ENCODE measurements at places on chromosomes 7 and 10.

DNA sequence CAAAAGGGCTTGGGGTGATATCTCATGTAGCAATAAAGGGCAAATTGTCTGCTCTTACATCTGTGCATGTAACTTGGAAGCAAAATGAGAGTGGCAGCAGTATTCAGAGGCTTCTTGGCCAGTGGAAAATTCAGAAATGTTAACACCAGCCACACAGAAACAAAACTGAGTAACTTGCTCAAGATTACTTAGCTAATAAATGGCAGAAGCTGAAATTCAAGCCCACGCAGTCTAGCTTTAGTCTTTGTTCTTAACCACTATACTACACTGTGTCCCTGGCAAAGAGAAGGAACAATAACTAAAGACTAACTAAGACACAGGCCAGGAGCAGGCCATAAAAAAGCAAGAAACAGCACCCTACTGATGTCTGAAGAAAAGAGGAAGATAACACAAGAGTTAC, 185.9 kb upstream of the ASAH2 start:
- no peak for DNase-seq

- DNase-seq = no peak
Measured at GRCh38 chr7:51467384-51468017, 150.9 kb upstream of the COBL start.

GRCh38 chr7:135681762-135682161, 19.4 kb downstream of the STMP1 start:
- no peak for DNase-seq

GRCh38 chr10:93615576-93616235, 3.4 kb downstream of the PDE6C start:
- DNase-seq = no peak

DNA sequence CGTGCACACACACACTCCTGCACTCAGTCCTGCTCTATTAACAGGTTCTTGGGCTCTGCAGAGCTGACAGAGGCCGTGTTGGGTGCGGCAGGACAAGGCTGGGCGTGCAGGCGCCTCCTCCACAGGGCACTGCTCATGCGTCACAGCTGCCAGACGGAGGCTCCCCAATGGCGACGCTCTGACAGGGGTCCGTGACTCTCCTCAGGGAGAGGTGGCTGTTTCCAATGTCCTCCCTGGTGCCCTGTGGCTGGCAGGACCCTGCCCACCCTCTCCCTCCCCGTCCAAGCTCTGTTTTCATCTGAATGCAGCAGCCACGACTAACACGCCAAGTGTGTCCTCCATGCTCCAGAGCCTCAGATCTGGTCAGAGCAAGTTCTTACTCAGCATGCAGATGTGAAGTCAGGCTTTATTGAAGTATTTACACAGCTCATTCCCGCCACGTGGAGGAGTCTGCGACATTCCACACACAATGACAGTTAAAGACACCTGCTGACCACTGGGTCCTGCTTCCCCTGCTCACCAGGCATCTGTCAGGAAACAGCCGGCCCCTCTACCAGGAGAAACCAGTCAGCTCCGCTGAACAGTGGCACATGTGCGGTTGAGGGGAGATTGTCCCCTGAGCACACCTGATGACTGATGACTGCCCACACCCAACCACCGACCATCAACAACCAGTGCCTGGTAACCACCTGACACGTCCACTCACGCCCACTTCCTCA, 116.7 kb downstream of the VIPR2 start:
- peak; percentile 54 for DNase-seq

DNA sequence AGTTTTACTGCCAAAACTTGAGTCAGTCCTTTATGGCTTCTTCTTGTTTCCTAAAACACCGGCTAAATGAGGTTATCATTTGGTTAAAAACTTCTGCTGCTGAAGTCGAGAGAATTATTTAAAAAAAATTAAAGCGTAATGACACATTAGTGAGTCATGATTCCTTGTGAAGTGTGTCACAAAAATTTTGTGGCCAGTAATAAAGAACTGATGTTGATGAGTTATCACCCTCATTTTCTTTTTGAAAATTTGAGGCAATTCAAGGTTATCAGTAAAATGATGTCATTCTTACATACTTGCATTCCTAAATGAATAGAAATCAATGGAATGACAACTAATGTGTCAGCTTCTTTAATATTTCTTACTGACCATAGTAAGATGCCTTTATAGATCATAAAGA, 427.4 kb downstream of the SORCS3 start:
- no peak for DNase-seq

- no peak for DNase-seq
Measured at GRCh38 chr7:3370921-3371320, 69.9 kb downstream of the SDK1 start.

GRCh38 chr7:137962875-137963507, 38.9 kb downstream of the CREB3L2 start:
- peak; percentile 25 for DNase-seq

DNA sequence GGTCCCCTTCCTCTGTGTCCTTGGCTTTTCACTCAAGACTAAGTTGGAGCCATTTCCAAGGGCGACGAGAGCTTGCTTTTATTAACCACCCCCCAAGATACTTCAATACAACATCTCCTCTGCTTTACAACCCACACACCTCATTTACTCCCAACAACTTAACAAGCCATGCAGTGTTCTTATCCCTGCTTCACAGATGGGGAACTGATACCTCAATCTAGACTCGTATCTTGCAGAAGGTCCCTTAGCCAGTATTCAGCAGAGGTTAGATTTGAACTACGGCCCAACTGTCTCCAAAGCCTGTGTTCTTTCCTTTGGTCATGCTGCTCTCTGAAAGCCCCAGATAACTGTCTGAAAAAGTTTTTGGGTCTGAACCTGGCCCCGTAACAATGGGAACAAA, 444.8 kb downstream of the GRID1 start:
- DNase-seq = no peak

DNA sequence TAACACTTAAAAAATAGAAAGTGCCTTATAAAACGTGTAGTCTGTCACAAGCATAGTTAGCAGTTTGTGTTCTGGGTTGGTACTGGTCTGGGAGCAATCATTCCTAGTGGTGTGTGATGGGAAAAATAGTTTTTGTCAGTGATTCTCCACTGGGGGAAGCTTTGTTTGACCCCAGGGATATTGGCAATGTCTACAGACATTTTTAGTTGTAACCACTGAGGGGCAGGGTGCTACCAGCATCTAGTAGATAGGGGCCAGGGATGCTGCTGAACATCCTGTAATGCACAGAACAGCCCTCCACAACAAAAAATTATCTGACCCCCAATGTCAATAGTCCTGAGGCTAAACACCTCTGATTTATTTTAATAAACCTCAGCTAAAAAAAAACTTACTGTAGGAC, 51.6 kb upstream of the CREB5 start:
- no peak for DNase-seq

Measured in HT-29 (cell line).